ENCODE measurements at places on chromosomes 2 and 18. TPM values are rescaled to one million over a fixed set of nuclear protein-coding genes. Genes with fewer than 3 reads are reported as not detected.

The CROCC2 gene
- not detected for total RNA-seq

The C2orf78 gene
- total RNA-seq = not detected

The C2orf15 gene
- total RNA-seq = 0.32 TPM

DNA sequence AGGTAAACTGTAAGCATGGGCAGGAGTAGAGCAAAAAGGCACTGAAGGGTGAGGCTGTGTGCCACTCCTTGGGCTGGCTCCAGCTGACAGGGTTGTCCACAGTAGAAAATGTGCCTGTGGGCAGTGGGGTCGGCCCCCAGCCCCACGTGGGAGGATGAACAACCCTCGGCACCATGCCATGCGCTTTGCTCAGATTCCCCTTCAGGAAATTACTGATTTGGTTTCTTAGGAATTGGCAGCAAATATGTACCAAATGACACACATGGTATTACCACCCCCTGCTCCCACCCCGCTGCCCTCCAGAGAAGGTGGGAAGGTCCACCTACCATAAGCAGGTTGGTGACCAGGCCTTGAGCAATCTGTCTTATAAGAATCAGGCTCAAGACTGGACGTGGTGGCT, 13.6 kb downstream of the ADCY3 start:
- no peak for DNase-seq

DNA sequence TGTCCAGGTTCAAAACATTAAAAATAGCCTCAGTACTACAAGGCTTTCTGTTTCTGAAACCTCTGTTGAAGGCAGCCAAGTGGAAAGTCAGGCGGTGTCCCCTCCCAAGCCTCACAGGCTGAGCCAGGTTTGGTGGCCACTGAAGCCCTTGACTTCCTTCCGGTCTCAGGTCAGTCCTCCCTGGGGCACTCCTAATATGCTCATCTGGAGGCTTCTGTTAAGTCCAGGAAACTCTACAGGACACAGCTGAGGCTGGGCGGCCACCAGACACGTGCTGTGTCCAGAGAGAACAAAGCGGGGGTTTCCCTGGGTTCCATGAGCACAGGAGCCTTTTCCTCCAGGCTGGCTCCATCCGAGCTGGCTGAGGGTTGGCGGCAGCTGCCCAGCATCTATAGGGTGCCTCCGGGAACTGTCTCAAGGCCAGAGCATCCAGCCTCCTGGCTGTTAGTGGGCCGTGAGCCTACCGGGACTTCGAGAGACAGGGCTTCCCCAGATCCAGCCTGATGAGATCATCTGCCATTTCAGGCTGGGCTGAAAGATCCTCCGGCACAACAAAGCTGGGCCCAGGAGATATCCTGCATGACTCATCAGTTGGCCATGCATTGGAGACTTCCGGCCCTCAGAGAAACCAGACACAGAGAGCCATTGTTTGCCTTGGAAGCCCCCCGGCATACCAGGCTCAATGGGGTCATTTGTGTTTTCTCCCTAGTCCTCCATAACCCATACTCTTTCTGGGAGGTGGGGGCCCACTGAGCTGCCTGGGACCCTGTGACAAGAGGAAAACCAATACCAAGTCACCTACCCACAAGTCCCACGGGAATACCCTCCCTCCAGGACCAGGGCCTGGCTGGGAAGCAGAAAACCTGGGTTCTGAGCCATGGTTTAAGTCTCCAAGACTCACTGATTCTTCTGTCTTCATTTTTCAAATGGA, 71.7 kb downstream of the HS1BP3 start:
- DNase-seq = no peak

DNA sequence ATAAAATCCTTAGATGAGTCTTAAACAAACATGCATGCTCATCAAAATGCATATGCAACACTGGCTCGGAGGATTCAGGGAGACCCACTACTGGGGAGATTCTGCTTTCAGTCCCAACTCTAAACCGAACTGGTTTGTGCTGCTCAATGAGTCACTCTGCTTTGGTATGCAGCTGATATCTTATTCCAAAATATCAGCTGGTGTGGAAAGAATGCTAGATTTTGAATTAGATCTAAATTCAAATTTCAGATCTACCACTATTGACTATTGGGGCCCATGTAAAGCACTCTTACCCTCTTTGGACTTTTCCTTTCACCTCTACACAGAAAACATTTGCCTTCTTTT, 39.2 kb upstream of the TTN start:
- no peak for DNase-seq

GRCh38 chr2:64212346-64212745, 68.1 kb upstream of the PELI1 start:
- no peak for DNase-seq

All from mesenteric fat pad (tissue), 1 donor.